DMS79 (cell line): ENCODE measurements at places on chromosomes 2 and 18.

GRCh38 chr2:44016282-44016681 is 20.5 kb upstream of the LRPPRC start:
- no peak for DNase-seq

DNA sequence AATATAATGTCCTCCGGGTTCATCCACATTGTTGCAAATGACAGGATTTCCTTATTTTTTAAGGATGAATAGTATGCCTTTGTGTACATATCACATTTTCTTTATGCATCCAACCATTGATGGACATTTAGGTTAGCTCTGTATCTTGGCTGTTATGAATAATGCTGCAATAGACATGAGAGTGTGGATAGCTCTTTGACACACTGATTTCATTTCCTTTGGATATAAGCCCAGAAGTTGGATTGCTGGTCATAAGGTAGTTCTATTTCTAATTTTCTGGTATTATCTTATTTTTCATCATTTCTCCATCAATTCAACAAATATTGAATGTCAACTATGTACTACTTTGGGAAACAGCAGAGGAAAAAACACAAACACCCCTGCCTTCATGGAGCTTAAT is 423.3 kb downstream of the MTX2 start:
- DNase-seq: no peak

DNA sequence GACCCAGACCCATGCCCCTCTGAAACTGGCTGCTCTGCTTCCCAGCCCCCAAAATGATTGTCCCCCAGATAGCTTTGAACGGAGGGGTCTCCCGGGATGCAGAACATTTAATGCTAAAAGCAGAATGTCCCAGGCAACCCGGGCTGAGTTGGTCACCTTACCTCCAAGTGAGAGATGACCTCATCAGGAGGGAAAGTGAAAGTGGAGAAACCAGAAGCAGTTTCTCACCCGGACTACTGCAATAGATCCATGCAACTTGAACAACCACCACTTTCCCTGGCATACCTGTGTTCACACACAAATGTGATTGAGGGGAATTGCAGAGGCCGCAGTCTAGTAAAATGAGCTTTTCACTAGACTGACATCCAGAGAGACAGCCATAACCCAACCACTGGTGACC is 75.3 kb upstream of the NPAS2 start:
- DNase-seq: no peak

DNA sequence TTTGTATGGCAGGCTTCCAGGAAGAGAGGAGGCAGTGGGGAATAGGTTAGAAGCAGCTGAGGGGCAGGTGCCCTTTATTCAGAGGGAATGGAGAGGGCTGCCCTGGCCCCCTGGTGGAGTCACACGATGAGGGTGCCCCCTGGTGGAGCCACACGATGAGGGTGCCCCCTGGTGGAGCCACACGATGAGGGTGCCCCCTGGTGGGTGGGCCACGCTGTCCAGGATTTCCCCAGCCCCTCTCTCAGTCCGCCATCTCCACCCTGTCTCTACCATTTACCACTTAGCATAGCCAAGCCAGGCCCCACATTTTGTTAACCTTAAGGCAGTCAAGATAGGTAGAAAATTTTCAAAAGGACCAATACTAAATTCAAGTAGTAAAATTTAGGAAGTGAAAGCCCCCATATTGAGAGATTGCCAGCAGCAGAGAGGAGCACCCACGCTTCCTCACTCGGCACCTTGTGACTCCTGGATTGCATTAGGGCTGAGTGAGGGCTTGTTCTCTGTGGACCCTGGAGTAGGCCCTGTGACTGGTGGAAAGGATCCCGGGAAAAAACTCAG is 10.4 kb upstream of the FAM228A start:
- no peak for DNase-seq

DNA sequence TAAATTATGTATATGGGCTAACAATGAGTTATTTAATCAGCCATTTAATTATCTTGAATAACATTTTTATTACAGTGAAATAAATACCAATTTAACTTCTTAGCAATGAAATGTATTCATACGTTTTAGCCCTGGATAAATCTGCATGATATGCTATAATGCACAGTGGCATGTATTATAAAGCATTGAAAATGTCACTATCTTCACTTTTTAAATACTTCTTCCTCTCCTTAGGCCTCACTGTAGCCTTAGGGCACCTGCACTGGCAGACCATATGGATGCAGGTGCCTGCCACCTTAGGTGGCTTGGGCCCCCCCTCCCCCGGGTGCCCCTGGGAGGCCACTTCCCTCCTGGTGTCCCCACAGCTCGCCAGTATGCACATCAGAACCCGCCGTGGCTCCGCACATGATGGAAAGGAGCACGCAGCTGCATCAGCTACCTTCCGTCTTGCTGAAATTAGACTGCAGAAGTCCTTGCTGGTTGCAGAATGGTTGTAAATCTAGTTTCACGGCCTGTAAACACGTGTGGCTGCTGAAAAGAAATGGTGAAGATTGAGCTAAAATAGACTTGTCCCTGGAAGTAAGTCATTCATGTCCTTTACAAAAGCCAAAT is 56.7 kb downstream of the ADI1 start:
- no peak for DNase-seq

DNA sequence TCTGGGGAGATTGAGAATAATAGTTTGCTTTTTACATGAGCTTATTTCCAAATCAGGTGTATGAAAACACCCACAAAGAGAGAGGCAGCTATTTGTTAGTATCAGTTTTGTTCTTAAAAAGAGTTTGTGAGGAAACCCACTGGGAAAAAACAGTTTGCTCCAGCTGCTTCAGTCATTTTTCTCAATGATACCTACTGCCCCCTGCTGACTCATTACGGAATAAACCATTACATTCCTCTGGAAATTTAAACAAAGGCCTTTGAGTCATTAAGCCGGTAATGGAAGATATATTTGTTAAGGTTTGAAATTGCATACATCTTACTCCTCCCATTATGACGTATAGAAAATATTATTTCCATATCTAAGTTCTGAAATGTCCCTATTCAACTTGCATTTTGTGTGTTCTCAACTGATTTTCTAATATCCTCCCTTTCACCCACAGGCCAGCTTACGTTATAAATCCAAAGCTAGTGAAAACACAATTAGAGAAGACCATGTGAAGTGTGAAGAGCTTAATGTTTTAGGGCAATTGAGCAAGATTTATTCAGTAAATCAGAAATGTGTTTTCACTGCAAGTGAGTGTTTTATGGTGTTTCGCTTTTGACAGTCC is 761.6 kb downstream of the DSC3 start:
- DNase-seq: no peak

DNA sequence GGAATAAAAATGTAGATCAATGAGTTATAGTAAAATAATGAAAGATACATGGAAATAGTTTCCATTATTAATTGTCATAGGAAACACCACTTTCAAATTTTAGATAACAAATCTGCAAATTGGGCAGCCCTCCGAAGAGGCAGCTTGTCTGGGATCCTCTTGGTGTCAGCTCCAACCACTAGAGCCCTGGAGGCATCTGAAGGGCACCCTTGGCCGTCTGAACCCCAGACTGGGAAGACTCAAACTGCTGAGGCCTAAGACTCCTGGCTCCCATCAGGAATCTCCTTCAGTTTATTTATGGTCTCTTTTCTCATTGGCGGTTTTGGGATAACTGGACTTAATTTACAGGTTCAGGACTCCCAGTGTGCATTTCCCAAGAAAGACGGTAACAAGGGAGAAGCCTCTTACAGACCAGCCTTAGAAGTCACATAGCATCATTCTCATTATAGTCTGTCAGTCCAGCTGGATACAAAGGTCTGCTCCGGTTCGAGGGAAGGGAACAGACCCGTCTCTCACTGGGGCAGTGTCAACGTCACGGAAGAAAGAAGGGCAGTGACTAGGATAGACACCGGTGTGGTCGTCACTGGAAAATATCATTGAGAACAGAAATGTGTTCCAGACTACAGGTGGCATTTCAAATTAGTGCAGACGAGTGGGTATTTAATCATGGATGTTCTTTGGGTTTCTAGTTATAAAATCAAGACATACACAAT is 390.7 kb upstream of the NETO1 start:
- no peak for DNase-seq

- DNase-seq: no peak
These were observed 3.8 kb downstream of the LRRFIP1 start for GRCh38 chr2:237631007-237631785.

DNA sequence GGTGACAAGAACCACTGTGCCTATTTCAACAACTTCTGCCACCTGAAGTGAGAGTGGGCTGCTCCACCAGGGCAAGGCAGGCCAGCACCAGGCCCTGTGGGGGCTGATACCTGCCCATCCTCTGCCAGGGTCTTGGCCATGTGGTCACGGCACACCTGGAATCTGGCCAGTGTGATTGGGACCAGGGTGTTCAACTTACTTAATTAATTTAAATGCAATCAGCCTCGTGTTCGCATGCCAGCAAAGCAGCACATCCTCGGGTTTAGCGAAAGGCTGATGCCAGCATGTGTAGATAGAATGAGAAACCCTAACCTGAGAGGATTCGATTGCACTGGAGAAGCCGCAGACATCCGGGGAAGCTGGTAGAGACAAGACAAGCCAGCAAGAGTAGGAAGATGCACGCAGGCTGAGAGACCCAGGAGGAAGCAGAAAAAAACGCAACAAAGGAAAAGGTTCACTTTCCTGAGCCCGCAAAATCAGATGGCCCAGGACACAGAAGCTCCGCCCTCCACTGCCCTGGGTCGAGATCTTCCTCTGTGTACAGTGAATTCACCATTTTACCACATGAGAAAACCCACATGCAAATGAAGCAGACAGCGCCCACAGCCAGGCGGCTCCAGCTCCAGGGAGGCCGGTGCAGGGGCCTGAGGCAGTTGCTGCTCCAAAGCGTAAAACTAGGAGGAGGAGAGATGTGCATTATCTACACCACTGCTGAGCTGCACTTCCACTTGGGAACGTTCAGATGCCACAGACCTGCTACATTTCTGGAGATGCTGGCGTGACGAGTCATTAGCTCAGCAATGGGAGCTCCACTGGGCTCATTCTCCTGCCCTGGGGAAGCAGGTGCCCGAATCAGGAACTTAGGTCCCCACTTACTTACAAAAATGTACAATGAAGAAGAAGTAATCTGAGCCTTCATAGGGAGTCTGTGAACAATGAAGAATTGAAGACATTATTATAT is 92.1 kb downstream of the TMEM18 start:
- no peak for DNase-seq

GRCh38 chr2:22579341-22579740 is 805.6 kb upstream of the KLHL29 start:
- DNase-seq: no peak

DNA sequence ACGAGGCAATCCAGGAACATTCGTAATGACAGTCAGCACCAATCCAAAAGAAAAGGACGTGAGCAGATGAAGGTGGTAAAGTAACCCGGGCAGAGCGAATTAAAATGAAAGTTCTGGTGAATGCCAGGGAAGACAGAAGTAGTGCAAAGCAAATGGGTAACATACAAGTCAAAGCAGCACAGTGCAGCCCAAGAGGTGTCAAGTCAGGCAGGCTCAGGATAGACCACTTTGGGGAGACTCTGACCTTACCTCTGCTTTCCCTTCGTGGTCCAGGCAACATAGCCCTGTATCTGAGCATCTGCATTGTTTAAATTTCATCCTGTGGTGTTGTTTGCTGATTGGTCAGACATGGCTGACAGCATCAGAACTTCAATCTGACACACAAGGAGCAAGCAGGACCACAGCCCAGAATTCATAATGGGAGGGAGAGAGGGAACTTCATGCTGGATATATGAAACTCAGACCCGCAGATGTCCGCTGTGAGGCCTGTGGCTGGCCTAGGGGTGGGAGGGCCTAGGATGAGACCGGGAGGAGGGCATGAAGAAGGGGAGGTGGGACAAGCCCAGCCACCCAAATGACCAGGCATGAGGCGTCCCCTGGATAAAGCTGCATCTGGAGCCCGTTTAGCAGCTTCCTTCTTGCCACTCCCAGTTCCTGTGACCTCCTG is 285.7 kb downstream of the TCF4 start:
- no peak for DNase-seq

GRCh38 chr2:9001778-9002177 is 1.7 kb downstream of the MBOAT2 start:
- DNase-seq: no peak

DNA sequence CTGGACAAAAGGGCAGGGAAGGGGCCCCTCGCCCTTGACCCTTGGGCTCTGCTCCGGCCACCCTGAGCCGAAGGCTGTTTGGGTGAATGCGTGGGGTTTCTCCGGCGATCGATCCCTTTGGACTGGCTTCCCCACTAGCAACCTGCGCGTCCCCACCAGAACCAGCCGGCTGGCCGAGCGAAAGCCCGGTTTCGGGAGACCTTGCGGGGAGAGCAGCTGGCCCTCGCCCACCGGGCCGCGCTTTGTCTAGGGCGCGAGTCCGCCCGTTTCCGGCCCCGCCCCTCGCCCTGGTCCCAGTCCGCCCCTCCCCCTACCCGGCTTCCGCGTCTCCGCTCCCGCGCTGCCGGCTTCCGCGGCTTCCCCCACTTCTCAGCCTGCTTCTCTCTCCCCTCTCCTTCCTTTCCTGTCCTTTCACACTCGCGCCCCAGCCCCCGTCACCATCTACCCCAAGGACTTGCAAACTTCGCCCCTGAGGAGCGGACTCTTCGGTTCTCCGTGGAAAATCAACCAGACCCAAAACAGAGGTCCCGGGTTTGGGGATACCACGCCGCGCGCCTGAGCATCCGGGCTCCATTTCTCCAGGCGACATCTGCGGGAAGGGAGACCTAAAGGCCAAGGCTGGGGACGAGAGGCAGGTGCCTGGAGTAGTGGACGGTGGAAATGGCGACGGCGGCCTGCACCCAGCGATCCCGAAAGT is 48.0 kb upstream of the ATP6V1B1 start:
- peak; percentile 51 for DNase-seq

- no peak for DNase-seq
These were observed 6.8 kb upstream of the COLEC11 start for GRCh38 chr2:3588084-3588483.

- no peak for DNase-seq
These were observed 142.6 kb downstream of the HDAC4 start for GRCh38 chr2:239258248-239258647.

DNA sequence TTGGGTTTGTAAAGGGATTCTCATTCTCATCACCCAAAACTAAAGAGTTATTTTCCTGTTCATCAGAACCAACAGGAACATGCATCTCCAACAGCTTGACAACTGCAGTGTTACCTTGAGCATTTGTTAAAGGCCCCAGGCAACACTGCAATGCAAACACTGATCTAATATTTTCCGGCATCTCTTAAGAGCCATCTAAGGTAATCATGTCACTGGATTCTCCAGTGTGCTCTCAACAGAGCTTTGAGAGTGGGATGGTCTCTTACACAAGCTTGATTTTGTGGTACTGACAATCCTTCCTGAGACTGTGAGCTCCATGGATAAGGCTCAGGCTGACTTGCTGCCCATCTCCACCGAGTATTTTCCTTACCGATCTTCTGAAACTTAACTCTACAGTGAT is 90.5 kb upstream of the ITGB6 start:
- DNase-seq: no peak

DNA sequence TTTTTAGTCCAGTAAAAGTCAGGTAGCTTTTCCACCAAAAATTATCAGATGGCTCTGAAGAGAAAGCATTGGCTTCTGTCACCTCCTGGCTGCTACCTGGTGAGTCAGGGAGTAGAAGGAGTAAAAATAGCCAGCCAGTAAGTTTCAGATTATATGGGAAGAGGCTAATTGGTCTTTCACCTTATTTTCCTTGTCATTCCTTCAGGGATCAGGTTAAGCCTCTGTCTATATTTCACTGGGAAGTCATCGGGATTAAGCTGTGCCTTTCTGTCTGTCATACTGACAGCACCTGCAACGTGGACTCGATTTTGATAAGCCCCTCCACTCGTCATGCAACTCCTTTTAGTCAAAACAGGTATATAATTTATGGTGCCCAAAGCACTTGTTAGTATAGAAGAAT is 380.7 kb upstream of the CELF4 start:
- peak; percentile 33 for DNase-seq

- no peak for DNase-seq
These were observed 178.9 kb downstream of the FAM124B start for GRCh38 chr2:224222974-224223373.
